AG10803 (cell line): ENCODE measurements at places on chromosomes 4 and X.

GRCh38 chr4:151389311-151389710 lies 19.7 kb upstream of the FHIP1A start:
- DNase-seq = peak; percentile 82

- DNase-seq = peak; percentile 3
Measured at GRCh38 chrX:120365320-120365719, 3.4 kb downstream of the ATP1B4 start.

DNA sequence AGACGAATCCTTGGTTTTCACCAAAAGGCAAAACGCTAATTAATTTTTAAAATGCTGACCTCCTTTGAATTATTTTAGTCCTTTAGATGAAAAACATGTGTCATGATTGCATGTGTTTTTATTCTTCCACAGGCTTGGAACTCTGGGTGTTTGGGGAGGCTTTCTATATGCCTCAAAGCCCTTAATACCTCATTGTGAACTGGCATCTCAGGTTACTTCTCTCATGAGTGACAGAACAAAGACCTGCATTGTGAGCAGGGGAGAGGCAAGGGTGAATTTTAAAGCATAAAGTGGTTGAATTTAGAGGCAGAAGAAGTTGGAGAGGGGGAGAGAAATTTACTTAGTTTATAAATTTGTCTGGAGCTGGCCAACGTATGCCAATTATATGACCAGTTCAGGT lies 119.5 kb downstream of the ARSF start:
- no peak for DNase-seq

- no peak for DNase-seq
Measured at GRCh38 chr4:162104459-162105124, 59.2 kb downstream of the FSTL5 start.

DNA sequence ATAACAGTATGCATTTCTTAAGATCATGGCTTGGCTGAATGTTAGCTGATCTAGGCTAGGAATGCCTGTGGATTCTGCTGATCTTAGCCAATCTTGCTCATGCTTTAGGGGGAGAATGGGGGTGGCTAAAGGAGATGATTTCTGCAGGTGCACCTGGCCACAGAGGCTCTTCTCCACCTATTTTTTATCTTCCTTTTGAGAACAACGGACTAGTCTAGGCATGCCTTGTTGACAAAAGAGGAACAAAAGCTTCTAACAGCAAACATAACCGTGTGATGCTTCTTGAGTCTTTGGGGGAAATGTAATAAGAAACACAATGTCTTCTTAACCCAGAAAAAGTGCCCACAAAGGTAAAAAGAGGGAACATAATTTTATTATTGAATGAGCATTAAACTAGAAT lies 743.5 kb downstream of the ARAP2 start:
- no peak for DNase-seq
